ENCODE measurements at places on chromosomes 5 and 9.
A peak's percentile ranks its signal among the peaks of the same experiment; 100 is the strongest.

- no peak for DNase-seq
Measured at GRCh38 chr9:92480291-92480771, 2.0 kb downstream of the ASPN start.

GRCh38 chr5:95870105-95870672, 47.7 kb upstream of the GLRX start:
- DNase-seq: no peak

GRCh38 chr5:78547183-78547582, 101.4 kb downstream of the LHFPL2 start:
- no peak for DNase-seq

GRCh38 chr5:151781201-151781600, 9.4 kb downstream of the G3BP1 start:
- DNase-seq: no peak

- no peak for DNase-seq
Measured at GRCh38 chr5:126450346-126450745, 27.1 kb downstream of the GRAMD2B start.

GRCh38 chr5:155313518-155313917, 300.0 kb downstream of the KIF4B start:
- no peak for DNase-seq

DNA sequence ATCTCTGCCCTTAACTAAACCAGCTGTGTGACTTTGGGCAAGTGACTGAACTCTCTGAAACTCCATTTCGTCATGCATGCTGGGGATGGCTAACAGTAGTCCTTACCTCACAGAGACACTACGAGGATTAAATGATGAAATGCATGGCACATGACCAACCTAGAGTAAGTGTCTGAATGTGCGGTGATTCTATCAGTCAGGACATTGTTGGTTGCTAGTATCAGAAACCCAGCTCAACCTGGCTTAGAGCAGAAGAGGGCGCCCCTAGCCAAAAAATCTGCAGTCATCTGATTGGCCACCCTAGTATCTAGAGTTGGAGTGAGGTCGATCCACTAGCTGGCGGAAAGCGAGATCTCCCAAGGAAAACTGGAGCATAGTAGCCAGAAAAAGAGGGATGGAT, 25.2 kb downstream of the NEURL1B start:
- no peak for DNase-seq

- DNase-seq: no peak
Measured at GRCh38 chr5:18563853-18564252, 929.6 kb downstream of the TAF11L14 start.

GRCh38 chr9:133141833-133142595, 21.0 kb upstream of the RALGDS start:
- DNase-seq: peak; percentile 60

DNA sequence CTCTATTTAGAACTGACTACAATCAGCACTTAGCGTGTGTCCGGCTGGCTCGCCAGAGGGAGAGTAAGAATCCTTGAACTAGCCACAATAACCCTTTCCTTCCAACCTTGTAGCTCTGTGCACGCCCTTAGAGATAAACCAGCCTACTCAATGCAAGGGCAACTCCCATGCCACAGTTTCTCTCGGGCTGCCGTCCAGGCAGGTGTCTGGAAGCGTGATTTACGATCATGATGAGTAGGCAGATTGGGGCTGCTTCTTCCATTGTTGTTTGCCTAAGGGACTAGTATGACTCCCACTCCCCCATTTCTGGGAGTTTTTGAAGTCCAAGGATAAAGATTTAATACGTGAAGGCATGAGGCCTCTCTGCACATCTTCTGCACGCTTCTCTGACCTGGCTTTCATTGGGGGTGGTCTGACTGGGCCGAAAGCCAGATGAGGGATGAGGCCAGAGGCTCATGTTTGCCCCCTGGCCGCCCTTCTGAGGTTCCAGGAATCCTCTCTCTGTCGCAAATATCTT, 134.0 kb upstream of the MYO10 start:
- no peak for DNase-seq

- DNase-seq: no peak
Measured at GRCh38 chr5:6236858-6237481, 141.4 kb downstream of the MED10 start.

DNA sequence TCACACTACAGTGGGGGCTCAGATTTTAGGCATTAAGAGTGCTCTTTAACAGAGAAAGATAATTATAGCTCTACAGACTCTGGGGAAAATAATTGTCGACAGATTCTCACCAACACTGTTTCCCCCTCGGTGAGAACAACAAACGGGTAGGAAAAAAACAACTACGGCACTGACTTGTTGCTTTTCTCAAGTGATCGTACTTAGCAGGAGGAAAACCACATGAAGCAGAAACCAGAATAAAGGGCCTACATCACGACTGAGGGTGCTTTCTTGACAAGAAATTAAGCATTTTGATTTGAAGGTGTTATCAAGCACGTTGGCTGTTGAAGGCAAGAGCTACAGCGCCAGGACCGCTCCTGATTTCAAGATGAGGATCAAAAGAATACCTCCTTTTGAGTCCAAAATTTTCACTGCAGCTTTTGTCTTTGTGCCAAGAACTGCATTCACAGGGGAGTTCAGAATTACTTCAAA, 27.2 kb upstream of the CER1 start:
- no peak for DNase-seq

GRCh38 chr5:5331848-5332247, 90.6 kb upstream of the ICE1 start:
- DNase-seq: no peak

- no peak for DNase-seq
Measured at GRCh38 chr9:93059011-93059714, 662 bp downstream of the SUSD3 start.

GRCh38 chr5:34660444-34660843, 4.3 kb downstream of the RAI14 start:
- no peak for DNase-seq

- no peak for DNase-seq
Measured at GRCh38 chr9:134323741-134324358, 2.4 kb upstream of the RXRA start.

- no peak for DNase-seq
Measured at GRCh38 chr9:104092875-104093600, 1.1 kb upstream of the SMC2 start.

DNA sequence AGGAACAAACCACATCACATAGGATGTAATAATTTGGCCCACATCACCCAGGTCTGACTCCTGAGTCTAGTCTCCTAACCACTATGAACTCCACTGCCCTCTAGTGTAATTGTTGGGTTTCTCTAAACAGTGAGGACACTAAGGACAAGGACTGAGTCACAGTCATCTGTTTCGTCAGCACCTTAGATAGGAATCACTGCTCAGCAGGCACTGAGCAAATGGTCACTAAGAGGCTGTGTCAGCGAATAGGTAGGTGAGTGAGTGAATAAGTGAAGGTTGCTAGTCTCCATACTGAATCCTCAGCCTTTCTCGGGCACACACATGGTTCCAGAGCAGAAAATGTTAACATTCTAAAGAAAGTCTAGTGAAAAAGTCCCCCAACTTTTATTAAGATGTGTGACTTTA, 278.6 kb downstream of the SPOCK1 start:
- no peak for DNase-seq

DNA sequence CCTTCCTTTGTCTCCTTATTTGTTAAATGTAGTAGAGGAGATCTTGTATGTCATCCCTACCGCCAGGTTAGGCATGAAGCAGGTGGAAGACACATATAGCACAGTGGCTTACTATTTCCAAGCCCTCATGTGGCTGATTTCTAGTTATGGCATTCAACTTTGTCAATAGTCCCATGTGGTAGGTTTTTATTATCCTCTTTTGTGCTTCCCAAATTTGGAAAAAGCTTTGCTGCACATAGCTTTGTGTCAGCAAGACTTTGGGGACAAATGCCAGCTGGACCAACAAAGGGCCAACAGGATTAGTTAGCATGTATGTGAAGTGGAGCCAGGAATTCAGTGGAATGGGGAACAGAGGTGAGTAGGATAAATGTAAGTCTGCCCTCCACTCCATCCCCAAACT, 276.3 kb downstream of the PSAT1 start:
- no peak for DNase-seq

DNA sequence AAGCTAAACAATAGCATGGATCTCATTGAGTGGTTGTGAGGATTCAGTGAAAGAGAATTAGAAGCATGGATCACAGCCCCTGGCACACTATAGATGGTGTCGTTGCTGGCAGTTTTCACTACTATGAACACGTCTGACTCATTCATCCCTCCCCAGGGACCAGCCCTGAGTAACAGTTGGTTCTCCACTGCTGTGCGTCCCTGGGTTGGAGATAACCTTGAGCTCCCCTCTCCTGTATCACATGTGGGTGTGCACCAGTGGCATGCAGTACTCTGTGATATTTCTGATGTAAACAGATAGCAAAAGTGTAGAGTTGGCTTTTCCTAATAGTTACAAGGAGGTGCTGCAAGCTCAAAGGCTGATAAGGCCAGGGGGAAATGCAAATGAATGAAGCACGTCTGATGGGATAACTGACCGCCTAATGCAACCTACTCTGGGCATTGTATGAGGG, 8.8 kb upstream of the LCP2 start:
- no peak for DNase-seq

DNA sequence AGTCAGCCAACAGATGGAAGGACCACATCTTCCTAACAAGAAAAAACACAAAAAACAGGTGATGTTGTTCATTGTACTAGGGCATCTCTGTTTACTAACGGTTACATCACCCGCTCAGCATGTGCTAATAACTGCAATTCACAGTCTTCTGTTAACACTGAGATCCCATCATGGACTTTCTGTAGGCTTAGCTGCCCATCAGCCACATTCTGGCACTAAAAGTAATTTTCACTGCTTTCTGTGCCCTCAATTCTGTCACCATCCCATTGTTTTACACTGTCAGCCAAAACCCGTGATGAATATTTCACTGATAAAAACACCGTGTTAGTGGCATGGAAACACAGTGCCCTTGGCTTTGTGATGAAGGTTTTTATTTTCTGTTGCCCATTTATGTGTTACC, 64.6 kb downstream of the CAST start:
- DNase-seq: no peak

All from stimulated activated CD8-positive, alpha-beta memory T cell treated with anti-CD3 and anti-CD28 coated beads, Interleukin-2, amount 100 ng/mL, for 1 hour (primary cell).